ENCODE measurements at places on chromosomes 5 and 9. TPM values are rescaled to one million over a fixed set of nuclear protein-coding genes. Genes with fewer than 3 reads are reported as not detected.

The TNFSF8 gene
- total RNA-seq, result not detected

The COL23A1 gene
- total RNA-seq, result 0.40 TPM

The THBS4 gene
- 0.20 TPM for total RNA-seq

DNA sequence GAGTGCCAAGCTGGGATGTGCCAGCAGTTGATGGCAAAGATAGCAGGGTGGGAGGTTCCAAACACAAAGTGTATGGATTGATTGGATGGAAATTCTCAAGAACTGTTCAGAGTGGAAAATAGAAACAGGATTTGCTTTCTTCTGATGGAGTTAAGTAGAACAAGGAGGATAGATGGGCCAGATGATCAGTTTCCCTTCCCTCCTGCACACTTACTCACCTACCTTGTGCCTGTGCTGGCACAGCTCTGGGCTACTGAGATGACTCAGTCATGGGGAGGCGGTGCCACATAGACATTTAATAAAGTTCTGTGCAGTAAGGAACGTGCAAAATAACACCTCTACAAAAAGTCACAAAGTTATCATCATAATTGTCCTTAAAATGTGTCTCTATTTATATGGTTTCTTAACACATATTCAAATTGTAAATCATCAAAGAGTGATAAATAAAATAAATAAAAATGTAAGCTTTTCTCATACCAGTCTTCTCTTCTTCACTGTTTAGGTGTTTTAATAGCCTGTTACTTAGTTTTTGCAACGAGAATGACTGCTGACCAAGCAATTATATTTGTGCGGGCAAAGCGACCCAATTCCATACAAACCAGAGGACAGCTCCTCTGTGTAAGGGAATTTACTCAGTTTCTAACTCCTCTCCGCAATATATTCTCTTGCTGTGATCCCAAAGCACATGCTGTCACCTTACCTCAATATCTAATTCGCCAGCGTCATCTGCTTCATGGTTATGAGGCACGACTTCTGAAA lies 12.7 kb downstream of the PTPDC1 start:
- no peak for DNase-seq

DNA sequence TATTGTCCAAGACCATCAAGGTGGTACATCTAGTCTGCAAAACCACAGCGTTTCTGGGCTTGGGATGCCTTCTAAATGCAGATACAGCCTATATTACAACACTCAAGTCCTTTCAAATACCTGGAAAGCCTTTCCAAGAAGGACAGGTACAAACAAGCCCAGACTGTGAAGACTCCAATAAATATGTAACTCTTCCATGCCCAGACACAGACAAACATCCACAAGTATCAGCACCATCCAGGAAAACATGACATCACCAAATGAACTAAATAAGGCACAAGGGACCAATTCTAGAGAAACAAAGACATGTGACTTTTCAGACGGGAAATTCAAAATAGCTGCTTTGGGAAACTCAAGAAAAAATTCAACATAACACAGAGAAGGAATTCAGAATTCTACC lies 152.7 kb upstream of the POC5 start:
- DNase-seq, result no peak

- DNase-seq, result no peak
These were observed 1544.2 kb upstream of the CDH6 start for GRCh38 chr5:29649321-29649720.

- no peak for DNase-seq
These were observed 50.5 kb upstream of the BARHL1 start for GRCh38 chr9:132531710-132532570.

GRCh38 chr9:31674264-31674663 lies 710.2 kb upstream of the ACO1 start:
- no peak for DNase-seq

GRCh38 chr9:101463397-101463796 lies 27.8 kb upstream of the ALDOB start:
- no peak for DNase-seq

GRCh38 chr9:91378695-91379127 lies 17.0 kb upstream of the AUH start:
- peak; percentile 35 for DNase-seq

- peak; percentile 47 for DNase-seq
These were observed 155.9 kb downstream of the ERCC6L2 start for GRCh38 chr9:96031366-96031824.

DNA sequence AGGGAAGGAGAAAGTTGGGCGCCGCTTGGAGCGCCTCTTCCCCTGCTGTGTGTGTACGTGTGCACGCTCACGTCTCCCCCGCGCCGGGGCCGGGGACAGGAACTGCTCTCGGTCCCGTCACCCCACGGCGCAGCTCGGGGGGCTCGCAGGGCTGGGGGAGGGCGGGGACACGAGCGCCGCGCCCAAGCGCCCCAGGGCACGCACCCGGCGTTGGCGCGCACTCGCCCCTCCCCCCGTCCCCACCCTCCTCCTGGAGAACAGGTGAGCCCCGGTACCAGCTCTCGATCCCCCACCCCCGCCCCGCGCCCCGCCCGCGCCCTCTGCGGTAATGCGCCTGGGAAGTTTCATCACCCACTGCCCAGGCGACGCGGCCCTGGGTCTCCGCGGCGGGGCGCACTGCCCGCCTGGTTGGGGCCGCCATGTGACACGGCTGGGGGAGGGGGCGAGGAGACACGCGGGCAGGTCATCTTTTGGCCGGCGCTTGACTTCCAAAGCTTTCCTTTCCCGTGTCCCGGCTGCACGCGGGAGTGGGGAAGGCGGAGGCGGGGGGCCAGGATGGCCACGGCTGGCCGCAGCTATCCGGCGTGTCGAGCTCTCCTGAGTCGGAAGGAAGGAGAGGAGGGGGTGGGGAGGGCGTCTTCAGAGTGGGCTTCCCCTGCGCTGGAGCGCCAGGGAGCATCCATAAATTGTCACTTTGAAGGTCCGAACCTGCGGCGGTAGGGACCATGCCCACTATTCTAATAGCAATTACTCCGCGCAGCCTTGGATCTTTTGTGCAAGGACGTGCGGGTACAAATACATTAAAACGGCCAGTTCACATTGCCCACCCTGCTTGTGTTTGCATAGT lies 1.5 kb upstream of the STC2 start:
- DNase-seq, result peak; percentile 23

DNA sequence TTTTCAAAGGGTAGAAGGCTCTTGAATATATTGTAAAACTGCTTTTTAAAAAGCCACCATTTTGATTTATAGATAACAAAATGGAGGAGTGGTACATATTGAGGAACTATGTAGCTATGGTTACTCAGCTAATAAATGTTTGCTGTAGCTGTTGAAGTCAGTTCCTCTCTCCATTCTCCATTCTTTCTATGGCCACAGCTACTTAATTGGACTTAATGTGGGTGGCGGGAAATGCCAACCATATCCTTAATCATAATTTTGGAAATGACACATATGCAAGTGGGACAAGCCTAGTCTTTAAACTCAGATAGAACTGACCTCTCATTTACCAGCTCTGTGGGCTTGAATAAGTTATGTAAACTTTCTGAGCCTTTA lies 10.6 kb downstream of the CDKN2A start:
- DNase-seq, result no peak

- peak; percentile 67 for DNase-seq
These were observed 40.4 kb upstream of the FGF1 start for GRCh38 chr5:142726188-142726731.

DNA sequence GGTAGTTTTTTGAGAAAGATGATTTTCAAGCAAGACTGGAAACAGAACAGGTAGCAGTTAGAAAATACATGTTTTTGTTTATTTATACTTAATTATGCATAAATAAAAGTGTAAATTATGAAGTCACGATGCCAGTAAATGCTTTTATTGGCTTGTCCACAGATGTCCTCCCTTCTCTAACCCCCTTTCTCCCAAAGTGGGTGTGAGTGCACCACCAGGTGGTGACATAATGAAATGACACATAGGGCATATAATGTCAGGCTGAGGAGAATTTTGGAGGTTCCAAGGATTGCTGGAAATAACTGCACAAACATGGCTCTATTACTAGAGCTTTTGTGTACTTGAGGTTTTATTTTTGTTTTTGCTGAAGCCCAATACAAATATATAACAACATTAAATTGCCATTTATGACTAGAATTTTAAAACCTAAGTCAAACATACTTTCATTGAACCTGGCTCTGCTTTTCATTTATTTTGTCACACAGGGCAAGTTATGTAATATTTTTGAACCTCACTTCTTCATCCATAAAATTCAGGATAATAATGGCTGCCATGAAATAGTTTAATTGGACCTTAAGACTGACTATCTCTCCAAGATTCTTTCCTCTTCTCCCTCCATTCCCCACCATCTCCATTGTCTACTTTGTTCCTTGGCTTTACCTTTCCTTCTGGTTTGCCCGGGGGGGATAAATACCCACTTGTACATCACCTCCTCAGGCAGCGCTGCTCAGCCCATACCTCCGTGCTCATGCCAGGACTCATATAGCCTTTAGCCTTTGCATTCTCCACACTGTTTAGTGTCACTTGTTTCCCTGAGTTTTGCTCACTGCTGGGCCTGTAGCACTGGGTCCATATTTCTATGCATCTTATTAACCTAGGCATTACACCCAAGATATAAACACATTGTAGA lies 168.8 kb downstream of the PDE4D start:
- DNase-seq, result peak; percentile 72

DNA sequence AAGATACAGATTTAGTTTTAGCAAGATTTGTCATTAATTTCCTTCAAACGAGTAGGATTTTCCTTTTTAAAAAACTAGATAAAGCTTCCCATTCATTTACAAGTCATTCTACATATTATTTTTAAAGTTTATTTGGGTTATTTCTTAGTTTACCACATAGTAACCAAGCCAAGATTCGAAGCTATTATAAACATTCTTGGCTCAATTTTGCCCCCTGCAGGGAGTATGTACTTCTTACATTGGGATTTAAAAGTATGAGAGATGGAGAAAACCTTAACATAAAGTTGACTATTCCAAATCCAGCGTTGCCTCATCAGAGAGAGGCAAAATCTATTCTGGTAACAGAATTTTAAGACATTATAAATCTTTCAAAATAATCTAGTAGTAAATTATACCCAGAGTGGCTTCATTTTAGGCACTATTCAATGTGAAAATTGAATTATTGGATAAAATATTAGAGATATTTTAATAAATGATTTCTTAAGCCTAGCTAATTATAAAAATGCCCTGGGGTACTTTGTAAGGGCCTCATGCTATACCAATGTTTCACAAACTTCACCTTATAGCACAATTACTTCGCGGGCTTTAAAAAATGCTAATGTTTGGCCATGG lies 39.1 kb downstream of the FBN2 start:
- DNase-seq, result peak; percentile 44

- no peak for DNase-seq
These were observed 83.0 kb downstream of the ISL1 start for GRCh38 chr5:51466214-51466613.

- no peak for DNase-seq
These were observed 2.8 kb upstream of the TOR1A start for GRCh38 chr9:129826759-129827158.

DNA sequence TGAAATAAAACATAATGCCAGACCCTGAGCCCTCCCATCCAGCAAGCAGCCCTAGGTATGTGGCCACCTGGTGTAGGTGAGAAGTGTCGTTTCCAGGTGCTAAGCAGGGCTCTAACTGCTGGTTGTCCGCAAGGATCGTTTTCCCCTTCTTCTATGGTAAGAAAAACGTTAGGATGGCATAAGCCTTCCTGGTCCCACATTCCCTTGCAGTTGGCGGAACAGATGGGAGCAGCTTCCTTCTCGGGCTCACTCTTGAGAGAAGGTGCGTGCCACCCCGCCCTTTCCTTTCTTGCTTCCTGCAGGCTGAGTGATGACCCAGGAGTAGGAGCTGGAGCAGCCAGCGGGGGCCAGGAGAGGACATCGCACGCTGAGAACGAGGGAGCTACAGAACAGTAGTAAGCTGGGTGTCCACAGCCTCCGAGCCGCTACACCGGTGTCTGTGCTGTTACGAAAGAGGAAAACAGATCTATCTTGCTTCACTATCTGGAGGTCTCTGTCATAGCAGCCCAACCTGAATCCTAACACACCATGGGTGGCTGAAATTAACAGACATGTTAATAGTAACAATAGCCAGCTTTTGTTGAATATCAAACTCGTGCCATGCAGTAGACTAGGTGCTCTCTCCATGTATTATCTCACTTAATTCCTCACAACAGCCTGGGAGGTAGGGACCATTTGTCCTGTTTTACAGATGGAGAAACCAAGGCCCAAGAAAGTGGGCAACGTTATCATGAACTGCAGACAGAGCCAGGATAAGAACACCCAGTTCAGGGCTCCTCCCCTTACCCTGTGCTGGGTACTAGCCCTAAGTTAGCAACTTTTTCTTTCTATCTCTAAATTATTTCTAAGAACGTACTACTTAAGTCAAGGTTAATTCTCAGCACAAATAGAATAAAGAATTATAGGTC lies 139.8 kb downstream of the COL23A1 start:
- no peak for DNase-seq

GRCh38 chr5:88688156-88688983 lies 194.6 kb downstream of the MEF2C start:
- DNase-seq, result no peak

- no peak for DNase-seq
These were observed 17.2 kb downstream of the HK3 start for GRCh38 chr5:176881816-176882566.

DNA sequence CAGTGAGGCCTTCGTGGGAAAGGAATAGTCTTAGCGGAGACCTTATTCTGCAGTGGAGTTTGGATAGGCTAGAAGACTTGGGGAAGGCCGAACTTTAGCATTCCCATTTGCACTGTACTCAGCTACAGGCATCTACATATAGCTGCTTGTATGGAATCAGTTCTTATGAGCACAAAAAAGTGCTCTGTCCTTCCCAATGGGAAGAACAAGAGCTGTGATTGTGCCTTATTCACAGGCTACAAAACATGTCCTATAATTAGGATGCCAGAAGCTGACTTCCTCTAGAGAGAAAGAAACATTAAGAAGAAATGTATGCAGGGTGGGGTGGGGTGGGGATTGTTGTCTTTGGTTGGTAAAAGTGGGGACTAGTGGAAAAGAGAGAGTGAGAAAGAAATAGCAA lies 154.7 kb downstream of the ATP10B start:
- DNase-seq, result no peak

GRCh38 chr5:642481-642880 lies 30.3 kb downstream of the CEP72 start:
- DNase-seq, result no peak

GRCh38 chr5:65190328-65191053 lies 291.2 kb downstream of the ADAMTS6 start:
- peak; percentile 65 for DNase-seq

DNA sequence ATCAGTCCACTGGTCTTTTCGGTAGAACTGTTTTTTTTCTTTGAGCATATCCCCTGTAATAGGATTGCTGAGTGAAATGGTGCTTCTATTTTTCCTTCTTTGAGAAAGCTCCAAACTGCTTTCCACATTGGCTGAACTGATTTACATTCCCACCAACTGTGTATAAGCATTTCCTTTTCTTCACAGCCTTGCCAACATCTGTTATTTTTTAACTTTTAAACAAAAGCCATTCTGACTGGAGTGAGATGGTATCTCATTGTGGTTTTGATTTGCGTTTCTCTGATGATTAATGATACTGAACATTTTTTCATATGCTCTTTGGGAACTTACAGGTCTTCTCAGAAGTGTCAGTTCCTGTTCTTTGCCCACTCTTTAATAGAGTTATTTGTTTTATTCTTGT lies 764.7 kb downstream of the MTRR start:
- DNase-seq, result peak; percentile 14
